ENCODE measurements at places on chromosomes 2 and 18.

- DNase-seq, result no peak
Measured at GRCh38 chr2:19648583-19648982, 253.2 kb downstream of the TTC32 start.

DNA sequence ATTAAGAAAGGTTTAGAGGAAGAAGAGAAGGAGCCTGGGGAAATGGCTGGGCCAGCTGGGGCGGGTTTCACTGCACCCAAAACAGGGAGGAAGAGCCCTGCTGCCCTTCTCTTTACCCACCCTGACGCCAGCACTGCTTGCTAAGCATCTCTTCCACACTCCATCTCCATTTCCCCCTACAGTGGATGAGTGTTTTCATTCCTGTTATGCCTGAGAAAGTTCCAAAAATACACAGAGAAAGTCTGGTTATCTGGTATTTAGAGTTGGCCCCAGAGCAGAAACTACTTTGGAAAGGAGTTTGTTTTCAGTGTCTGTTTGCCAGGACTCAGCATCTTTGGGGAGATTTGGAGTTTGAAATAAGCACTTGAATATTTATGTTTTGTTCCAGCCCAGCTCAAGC is 451.0 kb downstream of the SLC4A3 start:
- DNase-seq, result no peak

- no peak for DNase-seq
Measured at GRCh38 chr2:204715361-204715760, 170.1 kb downstream of the PARD3B start.

DNA sequence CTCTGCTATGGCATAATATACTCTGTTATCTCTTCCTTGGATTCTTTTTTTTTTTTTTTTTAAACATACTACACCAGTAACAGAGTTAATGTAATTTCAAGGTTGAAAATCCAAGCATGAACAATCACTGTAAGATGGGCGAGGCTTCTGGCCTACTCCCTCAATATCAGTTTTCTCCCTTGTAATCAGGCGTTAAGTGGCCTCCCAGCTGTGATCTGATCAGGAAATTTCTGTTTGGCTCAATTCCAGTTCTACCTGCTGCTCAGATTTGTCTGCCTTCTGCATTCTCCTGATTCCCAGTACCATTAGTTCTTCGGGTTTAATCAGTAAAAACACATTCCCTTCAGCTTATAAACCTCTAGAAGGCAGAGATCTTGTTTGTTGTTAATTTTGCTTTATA is 18.6 kb downstream of the PRKD3 start:
- DNase-seq, result no peak

DNA sequence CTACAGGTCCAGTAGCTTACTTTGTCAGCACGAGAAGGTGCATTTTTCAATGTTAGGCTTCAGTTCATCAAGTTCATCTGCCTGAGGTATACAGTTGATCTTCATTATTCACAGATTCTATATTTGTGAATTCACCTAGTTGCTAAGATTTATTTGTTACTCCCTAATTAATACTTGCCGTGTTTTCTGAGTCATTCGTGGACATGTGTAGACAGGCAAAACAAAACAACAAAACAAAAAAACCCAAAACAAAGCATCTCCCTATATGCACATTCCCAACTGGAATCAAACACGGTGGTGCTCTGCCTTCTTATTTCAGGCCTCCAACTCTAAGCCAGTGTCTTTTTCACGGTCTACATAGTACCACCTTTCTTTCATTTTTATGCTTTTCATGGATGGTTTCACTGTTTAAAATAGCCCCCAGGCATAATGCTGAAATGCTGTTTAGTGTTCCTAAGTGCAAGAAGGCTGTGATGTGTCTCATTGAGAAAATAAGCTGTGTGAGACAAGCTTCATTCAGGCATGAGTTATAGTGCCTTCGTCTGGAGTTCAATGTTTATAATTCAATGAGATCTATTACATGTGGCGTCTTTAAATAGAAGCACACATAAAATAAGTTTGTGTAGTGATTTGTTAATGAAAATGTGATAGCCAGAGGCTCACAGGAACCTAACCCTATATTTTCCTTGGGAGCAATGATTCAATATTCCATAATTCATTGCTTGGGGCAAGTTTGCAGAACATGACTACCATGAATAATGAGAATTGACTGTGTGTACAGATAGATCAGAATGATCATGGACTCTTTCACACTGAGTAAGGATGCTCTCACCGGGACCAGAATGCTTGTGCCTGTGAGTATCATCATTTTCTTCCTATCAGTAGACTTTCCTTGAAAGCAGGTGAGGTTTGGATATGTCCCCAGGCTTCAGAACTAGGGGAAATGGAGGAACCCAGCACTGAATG is 24.6 kb downstream of the ITGB6 start:
- DNase-seq, result no peak

- no peak for DNase-seq
Measured at GRCh38 chr18:48545757-48546321, 7.0 kb downstream of the CTIF start.

GRCh38 chr2:235212501-235213158 is 260.8 kb downstream of the SH3BP4 start:
- no peak for DNase-seq

DNA sequence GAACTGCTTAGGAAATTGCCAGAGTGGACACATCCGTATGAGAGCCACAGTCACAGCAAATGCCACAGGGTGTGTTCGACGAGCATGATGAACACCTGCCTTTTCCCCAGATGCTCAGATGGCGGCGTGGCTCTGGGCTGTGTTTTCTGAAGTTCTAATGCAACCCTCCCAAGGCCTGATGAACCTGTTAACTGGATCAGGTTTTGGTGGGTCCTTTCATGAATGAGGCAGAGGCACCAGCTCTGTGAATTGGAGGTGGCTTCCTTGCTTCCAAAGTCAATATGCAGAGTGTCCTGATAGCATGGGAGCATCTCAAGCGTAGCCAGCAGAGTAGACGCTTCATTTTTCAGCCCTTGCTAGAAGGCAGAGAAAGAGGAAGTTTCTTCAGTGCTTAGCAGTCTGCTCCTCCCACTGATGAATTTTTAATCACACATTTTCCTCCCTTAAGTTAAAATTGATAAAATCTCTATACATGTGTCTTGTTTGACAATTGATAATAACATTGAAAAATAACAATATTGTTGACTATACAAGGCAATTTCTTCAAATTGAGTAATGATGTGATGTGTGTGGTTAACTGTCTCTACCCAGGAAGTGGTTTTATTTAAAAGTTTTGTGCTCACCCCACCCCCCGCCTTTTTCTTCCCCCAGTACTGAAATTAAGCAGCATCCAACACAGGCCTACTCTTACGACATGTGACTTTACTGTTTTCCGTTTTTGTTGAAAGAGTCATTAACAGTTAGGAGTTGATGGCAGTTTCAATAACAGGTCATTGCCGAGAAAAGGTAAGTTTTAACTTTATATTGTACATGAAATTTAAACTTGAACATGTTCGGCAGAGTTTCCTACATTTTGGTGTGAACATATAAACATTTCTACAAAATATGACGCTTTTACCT is at the start of gene ARHGAP15:
Gene ARHGAP15 (plus strand): TSS at position 739 of the 900 bp plus-strand sequence.
- DNase-seq, result no peak

GRCh38 chr2:138565230-138565598 is 63.6 kb downstream of the SPOPL start:
- no peak for DNase-seq

DNA sequence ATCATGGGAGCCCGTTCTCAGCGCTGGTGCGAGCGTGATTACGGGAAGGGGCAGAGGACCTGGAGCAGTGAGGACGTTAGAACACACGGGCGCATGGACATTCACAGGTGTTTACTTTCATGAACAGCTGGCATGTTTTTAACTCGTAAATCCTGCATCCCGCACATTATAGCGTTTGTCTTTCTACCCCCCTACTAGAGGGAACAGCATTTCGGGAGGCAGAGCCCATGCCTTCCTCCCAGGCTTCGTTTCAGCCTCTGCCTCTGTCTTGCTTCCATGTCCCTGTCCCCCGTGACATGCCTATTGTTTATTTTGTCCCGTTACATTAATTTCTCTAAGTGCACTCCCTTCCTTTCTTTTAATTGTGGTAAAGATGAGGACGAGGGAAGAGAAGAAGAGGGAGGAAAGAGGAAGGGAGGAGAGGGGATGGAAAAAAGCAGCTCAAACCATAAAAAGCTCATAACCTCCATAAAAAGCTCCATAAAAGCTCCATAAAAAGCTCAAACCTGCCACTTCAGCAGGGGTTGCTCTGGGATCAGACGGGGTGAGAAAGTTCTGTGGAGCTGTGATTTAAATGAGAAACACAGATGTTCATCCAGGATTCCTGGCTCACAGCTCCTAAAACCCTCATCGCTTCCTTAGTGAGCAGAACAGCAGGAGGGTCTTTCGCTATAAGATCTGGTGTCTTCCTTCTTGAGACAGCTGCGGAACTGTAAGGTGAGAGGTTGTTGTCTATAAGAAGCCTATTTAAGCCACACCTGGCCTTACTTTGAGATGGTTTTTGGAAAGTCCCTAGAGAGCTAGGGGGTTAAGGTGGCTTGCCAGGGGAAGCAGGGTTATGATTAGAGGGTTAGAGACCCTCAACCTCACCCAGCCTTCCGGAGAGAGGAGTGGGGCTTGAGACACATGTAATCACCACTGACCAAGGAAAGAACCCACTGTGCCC is 66.6 kb upstream of the SNTG2 start:
- no peak for DNase-seq

DNA sequence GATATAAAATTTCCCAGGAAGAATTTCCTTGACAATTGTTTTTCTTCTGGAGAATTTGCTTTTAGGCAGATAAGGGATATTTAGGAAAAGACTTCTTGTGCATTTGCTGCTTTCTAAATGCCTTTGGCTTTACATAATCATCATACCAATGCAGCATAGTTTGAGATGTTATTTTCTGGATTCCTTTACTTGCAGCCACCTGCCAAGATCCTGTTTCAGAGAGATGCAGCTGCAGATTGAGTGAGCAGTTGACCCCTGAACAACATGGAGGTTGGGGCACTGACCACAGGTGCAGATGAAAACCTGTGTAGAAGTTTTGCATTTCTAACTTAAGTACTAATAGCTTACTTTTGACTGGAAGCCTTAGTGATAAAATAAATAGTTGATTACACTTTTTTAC is 257.9 kb downstream of the RPIA start:
- no peak for DNase-seq

GRCh38 chr2:24517247-24517646 is 26.2 kb downstream of the NCOA1 start:
- no peak for DNase-seq

- no peak for DNase-seq
Measured at GRCh38 chr2:64860276-64860885, 128.8 kb upstream of the SLC1A4 start.

DNA sequence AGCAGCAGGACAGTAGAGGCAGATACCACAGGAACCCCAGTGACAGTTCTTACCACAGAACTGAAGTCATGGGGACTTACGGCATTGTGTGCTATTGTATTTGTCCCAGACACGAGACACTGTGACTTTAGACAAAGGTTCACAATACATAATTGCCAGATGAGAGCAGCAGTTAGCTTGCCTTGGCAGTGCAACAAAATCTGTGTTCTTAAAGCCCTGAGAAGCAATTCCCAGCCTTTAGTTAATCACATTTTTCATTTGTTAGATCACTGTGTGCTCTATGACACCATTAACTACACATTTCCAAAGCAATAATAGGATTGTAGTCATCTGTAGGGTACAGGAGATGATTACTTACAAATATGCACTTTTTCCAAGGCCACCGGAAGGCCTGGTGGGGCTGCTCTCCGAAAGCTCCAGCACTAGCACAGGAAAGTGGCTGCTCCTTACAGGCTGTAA is 97.5 kb upstream of the LDLRAD4 start:
- no peak for DNase-seq

DNA sequence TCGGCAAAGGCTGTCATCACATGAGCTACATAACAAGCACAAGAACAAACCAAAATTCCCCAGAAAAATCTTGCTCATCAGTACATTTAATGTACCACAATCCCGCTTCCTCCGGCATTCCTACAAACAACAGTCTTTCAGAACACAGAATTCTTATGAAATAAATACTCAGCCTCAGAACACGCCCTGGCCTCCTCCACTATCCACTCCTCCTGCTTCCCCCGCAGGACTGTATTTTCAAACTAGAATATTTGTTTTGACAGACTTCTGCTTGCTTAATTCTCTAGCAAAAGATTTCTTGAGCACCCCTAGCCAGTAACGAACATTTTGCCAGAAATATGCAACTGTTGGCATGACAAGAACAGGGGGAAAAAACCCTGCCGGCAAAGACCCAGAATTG is 131.2 kb downstream of the THADA start:
- DNase-seq, result no peak

DNA sequence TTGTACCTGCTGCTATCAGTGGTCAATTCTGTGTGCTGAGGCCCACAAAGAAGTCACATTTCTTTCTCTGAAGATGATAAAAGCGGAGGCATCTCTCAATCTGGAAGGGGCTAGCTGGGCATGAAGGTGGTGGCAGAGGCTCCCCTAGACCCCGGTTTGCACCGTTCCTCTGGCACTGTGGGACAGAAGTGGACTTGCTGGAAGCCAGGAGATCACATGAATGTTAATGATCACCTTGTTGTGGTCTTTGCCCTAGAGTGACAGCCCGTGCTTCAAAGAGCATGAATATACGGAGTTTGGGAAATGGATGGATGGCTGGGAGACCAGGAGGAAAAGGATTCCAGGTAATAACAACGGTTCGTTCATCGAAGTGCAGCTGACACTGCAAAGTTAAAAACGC is 20.2 kb downstream of the ALLC start:
- DNase-seq, result no peak

DNA sequence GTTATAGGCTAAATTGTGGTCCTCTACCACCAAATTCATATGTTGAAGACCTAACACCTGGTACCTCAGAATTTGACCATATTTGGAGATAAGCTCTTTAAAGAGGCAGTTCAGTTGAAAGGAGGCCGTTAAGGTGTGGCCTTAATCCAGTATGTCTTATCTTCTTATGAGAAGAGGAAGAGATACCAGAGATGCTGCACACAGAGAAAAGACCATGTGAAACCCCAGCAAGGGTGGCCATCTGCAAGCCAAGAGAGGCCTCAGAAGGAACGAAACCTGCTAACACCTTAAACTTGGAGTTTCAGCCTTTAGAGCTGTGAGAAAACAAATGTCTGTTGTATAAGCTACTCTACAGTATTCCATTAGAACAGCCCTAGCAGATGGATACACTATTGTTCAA is 528.1 kb upstream of the DCC start:
- no peak for DNase-seq

DNA sequence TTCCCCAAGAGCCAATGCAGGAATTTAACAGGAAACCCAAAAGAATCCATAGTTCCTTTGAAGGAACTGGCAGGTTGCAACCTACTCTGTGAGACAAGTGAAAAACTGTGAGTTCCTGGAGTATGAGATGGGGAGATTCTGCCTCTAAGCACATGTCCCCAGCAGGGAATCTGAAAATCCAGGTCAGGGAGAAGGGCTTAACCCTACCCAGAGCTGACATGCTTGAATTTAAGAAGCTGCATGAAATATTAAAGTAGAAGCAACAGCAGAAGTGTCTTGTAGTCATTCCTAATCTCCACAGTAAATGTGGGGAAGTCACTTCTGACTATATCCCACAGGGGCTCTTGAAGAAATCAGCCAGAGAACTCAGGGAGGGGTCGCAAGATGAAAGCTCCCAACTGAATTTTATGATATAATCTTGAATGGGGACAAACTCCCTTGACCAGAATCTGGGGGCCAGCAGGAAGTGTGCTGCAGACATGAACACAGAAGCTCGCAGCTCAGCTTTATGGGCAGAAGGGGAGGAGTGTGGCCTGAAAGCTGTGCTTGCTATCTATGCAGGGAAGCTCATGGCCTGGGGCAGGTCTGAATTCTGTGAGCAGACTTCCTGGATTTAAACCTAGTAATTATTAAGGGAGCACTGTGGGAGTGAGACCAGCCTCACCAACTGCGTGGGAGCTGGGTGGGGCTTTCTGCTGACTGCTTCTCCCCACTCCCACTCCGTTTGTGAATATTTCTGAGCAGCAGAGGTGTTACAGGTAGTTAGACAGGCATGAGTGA is 184.1 kb upstream of the KYNU start:
- DNase-seq, result no peak

GRCh38 chr2:157245846-157246764 is 11.4 kb upstream of the GALNT5 start:
- DNase-seq, result no peak

Data from HuH-7.5 (cell line).